ENCODE measurements at places on chromosomes 7 and 10.

- no peak for DNase-seq
Measured at GRCh38 chr7:101608772-101609713, 20.1 kb downstream of the MYL10 start.

DNA sequence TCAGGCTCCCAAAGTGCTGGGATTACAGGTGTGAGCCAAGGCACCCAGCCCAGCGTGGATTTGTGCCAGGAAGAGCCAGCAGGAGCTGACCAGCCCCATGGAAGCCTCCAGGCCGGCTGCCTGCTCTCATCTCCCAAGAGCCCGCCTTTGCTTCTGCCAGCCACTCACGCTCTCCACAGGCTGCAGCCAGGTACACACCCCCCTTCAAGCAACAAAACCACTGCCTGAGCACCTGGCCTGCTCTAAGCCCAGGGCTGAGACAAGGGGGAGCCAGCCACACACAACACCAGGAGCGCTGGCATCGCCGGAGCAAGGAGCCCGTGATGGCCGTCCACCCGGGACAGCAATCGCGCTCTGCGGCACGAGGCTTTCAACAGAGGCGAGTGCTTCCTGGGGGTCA, 34.5 kb downstream of the MAD1L1 start:
- DNase-seq, result no peak

GRCh38 chr10:108204528-108205305, 1040.2 kb upstream of the SORCS1 start:
- DNase-seq, result no peak

DNA sequence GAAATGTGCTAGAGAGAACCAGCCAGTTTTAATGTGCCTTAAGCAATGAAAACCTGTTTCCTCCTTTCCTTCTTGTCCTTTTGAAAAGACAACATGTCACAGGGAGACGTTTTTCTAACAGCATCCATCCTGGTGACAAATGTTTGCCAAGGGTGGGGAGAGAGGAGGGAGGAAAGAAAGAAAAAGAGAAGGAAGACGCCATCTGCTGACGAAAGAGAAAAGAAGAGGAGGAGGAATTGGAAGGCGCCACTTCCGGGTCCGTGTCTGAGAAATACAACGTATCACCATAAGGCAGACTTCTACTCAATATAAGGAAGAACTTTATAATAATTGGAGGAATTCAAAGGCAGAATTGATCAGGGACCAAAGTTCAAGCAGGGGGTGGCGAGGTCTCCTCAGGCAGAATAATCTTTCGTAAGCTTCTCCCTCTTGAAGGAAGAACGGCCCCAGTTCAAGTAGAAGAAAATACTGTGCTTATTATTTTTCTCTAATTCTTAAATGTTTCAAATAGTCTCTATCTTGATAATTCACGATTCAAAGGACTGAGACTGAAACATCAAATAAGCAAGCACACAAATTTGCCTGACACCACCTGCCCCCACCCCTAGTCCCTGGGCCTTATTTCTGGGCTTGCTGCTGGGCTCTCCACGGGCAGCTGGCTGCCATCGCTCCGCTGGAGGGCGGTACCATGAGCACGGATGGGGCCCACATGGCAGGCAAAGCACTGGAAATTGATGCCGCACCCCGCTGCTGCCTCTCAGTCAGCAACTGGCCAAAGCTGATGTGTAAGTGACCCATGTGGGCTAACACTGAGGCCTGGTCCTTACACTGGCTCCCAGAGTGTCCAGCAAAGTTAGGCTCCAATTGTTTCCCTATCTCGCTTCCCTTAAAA, 273.7 kb upstream of the KLF14 start:
- no peak for DNase-seq

DNA sequence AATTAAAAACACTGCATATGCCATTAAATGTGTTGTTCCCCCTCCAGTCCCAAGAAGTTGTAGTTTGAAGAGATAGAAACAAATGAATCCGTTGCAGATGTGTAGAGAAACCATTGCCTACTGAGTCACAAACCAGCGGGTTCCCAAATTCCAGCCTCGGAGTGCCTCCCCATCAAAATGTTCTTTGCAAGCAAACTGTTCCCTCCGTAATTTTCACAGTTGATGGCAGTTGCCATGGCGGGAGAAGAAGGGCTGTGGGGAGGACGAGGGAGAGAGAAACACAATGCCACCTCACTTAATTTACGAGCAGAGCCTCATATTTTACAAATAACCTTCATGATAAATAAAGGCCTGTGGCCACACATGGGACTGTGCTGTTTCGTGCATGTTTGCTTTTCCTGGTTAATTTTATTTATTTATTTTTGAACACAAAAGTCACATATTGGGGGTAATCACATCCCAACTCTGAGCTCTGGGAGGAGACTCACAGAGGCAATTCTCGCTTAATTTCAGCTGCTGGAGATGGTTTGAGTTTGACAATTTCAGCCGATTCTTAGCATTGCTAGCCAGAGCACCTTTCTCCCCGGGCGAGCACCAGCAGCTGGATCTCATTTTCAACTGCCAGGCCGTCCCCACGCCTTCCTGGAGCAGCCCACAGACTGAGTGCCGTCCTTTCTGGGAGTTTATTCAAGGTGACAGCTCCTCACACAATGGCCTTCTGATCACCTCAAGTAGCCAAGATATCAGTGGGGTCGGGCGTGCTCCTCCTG, 1084.2 kb downstream of the KCNMA1 start:
- no peak for DNase-seq

DNA sequence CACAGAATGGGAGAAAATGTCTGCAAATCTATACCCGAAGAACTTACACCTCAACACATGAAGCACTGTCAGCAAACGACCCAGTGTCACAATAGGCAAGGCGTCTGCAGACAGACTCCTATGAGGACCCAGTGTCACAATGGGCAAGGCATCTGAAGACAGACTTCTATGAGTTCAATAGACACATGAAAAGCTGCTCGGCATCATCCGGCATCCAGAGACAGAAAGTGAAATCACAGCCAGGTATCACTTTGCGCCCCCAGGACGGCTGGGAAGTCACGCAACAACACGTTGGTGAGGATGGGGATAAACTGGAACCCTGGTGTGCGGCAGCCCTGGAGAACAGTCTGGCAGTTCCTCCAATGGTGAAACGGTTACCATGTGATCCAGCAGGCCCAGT, 273.2 kb downstream of the ELFN1 start:
- no peak for DNase-seq

DNA sequence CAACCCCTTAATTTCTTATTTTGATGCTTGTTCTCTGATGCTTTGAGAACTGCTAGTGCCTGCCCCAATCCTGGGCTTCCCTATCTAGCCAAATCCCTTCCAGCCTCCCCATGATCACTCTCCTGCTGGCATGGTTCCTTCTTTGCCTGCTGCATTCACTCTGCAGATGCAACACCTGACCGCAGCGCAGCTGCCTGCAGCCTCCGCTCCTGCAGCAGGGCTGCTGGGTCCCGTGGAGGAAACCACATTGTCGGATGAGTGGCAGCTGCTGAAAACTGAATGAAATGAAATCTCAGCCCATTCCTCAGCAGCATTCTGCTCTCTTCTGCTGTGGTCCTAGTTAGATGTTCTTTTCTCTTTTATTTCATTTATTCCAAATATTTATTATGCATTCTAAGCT, 320.3 kb downstream of the CCDC3 start:
- DNase-seq, result no peak

GRCh38 chr10:103141950-103142349, 51.1 kb downstream of the NT5C2 start:
- DNase-seq, result no peak

- peak; percentile 97 for DNase-seq
Measured at GRCh38 chr10:30534465-30535144, 94.9 kb downstream of the LYZL2 start.

DNA sequence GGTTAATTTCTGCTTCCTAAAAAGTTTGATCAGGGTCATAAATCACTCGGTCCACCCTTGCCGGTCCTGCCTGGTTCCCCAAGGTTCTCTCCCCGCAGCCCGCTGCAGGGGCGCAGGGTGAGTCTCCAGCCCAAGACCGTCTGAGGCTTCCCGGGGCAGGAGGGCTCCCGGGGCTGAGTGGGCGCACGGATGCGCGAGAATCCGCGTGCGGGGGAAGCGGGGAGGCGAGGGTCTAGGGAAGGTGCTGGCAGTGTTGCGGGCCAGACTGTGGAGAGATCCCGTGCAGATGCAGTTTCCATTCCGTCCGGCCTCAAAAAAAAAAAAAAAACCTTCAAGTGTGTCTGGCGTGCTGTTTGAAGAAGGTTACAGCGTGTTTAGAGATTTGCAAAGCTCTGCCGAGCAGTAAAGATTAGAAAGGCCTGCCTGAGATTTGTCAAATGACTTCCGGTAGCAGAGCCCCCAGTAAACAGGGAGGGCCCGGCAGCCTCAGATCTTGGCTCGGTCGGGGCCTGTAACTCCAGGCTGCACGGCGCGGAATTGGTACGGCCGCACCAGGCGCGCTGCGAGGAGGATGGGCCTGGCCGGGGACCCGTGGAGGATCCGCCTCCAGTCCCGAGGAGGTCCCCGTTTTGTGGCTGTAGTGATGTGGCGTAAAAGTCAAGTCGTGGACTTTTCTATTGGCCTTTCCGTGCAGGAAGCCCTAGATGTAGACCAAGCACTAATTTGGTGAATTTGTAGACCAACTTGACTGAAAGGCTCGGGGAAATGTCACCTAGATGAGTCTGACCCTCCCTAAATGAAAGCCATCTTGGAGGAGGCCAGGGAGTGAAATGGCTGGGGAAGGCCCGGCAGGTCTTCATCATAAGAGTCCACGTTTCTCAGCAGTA, 293.2 kb upstream of the NFE2L3 start:
- no peak for DNase-seq

- DNase-seq, result no peak
Measured at GRCh38 chr10:43390759-43391158, 18.2 kb downstream of the HNRNPF start.

DNA sequence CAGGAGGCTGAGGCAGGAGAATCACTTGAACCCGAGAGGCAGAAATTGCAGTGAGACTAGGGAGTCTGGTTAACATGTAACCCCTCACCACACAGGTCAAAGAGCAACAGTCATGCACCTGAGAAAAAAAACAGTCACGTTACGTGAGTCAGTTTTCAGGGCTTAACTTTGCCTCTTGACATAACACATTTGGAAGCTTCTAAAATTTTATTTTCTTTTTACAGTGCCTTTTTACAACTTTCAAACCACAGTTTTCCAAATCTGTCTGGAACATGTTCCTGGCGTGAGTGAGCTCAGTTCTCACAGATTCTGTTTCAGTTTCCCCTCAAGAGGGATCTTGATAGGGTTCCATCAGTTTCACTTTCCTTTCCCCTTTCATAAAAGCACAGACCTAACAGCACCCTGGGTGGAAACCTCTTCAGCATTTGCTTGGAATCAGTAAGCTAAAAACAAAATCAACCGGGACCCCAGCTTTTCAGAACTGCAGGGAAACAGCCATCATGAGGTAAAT, 4.4 kb downstream of the IFIT3 start:
- DNase-seq, result no peak

DNA sequence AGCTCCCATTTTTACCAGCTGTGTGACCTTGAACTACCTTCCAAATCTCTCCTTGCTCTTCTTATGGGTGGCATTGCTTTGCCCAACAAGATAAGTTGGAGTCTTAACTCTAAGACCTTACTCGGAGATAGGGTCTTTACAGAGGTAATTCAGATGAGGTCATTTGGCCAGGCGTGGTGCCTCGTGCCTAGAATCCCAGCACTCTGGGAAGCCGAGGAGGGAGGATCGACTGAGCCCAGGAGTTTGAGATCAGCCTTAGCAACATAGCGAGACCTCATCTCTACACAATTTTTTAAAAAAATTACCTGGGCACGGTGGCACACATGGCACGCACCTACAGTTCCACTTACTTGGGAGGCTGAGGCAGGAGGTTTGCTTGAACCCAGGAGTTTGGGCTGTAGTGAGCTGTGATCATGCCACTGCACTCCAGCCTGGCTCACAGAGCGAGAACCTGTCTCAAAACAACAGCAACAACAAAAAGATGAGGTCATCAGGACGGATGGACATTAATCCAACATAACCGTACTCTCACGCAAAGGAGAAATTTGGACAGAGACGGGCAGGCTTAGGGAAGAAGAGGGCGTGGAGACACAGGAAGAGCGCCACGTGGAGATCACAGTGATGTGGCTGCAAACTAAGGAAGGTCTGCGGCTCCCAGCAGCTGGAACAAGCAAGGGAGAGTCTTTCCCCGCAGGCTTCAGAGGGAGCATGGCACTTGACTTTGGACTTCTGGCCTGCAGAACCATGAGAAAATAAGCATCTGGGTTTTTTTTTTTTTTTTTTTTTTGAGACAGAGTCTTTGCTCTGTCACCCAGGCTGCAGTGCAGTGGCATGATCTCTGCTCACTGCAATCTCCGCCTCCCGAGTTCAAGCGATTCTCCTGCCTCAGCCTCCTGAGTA, 122.3 kb upstream of the CARD11 start:
- DNase-seq, result no peak

GRCh38 chr10:60871215-60871614, 72.8 kb downstream of the RHOBTB1 start:
- no peak for DNase-seq

DNA sequence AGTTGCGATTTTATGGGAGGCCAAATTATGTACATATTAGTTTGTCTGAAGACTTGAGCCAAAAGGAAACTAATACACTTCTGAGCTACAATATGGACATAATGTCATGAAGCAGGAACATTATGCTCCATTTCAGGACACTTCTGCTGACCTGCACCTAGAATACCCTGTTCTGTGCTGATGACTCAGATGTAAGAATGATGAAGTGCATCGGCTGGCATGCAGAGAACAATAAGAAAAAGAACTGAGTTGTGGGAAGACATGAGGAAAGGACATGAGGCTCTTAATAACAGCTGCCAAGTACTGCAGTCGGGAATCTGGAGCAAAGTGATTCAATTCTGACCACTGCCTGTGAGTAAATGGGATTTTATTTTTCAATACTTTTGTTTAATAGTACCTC, 192.9 kb upstream of the VSTM2A start:
- no peak for DNase-seq

DNA sequence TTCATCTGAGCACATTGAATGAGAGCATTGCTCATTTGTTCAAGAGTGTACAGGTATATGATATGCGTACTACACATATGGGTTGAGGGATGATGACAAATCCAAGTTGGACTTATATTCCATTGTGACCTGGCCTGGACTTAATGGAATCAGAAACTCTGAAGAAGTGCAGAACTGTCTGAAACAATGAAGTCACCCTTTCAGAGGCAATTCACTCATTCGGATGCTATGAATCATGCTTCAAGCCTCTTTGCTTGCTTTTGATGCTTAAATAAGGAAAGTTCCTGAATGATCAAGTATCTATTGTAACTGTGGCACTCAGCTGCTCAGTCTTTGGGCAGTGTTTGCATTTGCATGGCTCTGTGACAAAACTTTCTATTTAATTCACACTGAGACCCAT, 93.4 kb downstream of the ZNF365 start:
- no peak for DNase-seq

DNA sequence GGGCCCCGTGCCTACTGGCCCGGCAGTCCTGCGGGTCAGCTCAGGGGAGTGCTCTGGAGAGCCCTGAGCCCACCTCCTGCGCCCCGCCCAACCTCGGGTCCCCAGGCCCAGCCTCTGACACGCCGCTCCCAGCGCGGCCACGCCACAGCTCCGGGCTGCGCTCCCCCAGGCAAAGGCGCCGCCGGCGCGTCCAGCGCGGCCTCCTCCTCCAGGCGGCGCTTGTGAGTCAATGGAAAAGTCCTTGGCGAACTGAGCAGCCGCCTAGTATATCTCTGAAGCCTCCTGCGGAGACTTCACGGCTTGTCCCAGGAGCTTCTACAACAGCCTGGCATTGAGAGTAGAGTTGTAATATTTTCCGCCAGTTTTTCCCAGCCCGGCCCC, 29.5 kb upstream of the BMS1 start:
- DNase-seq, result no peak

Measured in esophagus muscularis mucosa (tissue), 4 donors.